Stimulated activated CD8-positive, alpha-beta memory T cell treated with anti-CD3 and anti-CD28 coated beads, Interleukin-7, amount 100 ng/mL, for 24 hours (primary cell): ENCODE measurements at places on chromosomes 3 and 15.

DNA sequence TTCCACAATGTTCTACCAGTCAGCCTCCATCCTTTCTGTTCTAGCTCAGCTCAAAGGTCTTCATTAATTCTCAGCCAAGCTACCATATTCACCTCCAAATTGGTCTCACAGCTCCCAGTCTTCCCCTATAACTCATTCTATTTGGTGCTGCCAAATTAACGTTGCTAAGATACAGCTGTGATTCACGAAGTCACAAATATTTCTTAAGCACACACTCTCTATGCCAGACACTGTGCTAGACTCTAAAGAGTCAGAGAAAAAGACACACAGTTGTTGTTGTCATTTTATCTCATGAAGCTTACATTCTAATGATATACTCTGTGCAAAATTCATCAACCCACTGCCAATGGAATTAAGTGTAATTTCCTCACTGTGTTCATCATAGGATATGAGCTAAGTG lies 102.8 kb downstream of the FRMD5 start:
- no peak for DNase-seq

- no peak for DNase-seq
Observed at GRCh38 chr3:53802256-53802880, 43.9 kb downstream of the CHDH start.

- no peak for DNase-seq
Observed at GRCh38 chr3:163382183-163382582, 1696.1 kb downstream of the SI start.

DNA sequence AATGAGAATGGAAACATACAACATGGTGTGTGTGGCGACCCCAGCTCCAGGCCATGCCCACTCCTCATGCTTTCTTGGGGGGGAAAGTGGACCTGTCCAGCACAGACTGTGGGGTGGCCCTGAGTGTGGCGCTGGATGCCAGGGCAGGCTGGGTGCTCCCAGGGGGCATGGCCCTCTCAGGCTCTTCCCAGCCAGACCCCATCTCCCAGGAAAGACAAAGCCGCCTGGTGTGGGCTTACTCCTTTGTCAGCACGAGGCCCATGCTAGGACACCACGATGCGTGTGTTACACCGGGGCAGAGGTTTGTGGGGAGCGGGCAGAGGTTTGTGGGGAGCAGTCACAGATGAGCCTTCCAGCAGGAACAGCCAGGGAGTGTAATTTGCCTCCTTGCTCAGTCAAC lies 68.5 kb downstream of the ABTB1 start:
- no peak for DNase-seq

DNA sequence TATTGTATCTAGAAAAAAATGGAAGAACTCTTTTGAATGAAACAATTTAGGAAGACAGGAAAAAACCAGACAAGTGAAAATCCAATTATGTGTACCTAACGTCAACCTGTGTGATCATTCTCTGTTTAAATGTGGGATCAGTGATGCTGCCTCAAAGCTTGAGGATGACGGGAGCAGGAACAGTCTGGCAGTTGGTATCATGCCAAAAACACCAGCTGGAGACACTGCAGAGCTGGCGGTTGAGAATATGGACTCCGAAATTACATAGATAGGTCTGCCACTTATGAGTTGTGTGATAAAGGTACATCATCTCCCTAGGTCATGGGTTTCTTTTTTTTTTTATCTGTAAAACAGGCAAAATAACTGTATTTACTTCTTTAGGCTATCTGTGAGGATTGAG lies 480.5 kb downstream of the CNTN4 start:
- no peak for DNase-seq

DNA sequence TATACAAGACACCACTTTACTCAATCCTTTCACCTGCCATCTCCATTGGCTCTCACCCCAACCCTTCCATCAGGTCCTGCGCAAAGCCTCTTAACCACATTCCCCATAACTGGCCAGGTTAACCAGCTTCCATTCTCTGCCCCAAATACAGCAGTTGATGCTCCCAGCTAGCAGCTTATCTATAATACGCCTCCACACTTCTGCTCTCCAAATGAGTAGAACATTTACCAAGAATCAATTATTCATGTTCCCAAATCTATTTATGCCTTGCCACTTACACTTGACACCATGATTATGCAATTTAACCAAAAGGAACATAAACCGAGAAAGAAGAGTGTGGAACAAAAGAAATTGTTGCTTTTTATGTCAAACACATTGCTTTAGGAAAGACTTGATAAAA lies 103.7 kb upstream of the TPM1 start:
- DNase-seq = no peak

DNA sequence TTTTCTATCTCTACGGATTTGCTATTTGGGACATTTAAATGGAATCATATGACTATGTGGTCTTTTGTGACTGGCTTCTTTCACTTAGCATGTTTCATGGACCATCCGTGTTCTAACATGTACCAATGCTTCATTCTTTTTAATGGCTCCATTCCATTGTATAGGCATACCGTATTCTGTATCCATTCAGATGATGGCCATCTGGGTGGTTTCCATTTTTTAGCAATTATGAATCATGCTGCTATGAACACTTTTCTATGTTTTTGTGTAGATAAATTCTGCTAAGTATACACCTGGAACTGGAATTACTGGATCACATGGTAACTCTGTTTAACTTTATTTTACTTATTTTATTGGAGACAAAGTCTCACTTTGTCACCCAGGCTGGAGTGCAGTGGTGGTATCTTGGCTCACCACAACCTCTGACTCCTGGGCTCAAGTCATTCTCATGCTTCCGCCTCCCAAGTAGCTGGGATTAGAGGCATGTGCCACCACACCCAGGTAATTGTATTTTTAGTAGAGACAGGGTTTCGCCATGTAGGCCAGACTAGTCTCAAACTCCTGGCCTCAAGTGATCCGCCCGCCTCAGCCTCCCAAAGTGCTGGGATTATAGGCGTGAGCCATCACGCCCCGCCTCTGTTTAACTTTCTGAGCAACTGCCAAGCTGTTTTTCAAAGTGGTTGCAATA lies 13.4 kb downstream of the UBP1 start:
- no peak for DNase-seq

DNA sequence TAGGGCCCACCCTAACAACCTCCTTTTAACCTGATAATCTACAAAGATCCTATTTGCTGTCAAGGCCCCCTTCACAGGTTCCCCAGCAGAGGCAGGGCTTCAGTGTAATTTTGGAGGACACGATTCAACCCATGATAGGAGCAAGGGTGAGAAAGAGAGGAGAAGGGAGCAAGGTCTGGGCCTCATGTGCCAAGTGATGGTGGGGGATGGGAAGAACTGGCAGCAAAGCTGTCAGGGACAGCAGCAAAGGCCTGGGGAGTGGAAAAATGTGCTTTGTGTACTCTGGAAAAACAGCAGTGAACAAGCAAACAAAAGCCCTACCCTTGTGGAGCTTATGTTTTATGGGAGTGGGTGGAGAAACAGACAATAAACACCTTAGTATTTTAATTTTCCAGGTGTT lies 2.7 kb upstream of the GALNT15 start:
- DNase-seq = no peak

DNA sequence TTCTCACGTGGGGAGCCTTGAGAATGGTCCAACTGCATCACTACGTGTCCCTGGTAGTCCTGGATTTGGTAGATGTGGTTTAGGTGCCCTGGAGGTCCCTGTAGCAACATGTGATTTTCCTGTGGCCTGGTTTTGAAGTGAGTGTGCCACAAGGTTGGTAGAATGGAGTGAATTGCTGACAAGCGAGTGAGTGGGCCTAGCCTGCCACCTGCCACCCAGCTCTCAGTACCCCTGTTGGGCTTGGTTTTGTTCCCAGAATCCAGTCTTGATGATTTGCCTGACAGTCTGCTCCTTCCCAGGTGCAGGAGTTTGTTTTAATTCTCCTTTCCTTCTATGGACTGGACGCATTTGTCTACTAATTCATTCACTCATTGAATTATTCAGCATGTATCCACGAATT lies 19.4 kb downstream of the RPLP1 start:
- no peak for DNase-seq

- no peak for DNase-seq
Observed at GRCh38 chr3:70982700-70983140, 600.8 kb downstream of the FOXP1 start.

- DNase-seq = no peak
Observed at GRCh38 chr15:45402955-45403877, 24.9 kb upstream of the GATM start.

GRCh38 chr3:31971607-31972006 lies 9.5 kb downstream of the OSBPL10 start:
- no peak for DNase-seq

GRCh38 chr15:31871166-31871886 lies 159.0 kb upstream of the CHRNA7 start:
- DNase-seq = no peak

DNA sequence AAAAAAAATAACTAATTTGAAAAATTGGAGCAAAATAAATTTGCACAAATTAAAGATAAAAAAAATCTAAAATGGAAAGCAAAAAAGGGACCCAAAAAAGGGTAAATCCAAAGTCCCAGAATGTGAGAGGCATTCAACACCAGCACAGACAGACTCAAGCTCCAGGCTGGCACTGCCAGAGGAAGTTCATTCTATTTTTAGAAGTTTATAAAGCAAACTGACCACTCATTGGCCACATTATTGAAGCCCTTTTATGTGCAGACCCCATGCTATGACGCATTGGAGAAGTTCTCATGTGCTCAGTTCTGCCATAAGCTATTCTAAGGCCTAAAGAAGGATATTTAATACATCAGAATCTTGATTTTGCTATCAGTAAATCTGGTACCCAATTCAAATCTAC lies 17.6 kb upstream of the BOC start:
- no peak for DNase-seq

DNA sequence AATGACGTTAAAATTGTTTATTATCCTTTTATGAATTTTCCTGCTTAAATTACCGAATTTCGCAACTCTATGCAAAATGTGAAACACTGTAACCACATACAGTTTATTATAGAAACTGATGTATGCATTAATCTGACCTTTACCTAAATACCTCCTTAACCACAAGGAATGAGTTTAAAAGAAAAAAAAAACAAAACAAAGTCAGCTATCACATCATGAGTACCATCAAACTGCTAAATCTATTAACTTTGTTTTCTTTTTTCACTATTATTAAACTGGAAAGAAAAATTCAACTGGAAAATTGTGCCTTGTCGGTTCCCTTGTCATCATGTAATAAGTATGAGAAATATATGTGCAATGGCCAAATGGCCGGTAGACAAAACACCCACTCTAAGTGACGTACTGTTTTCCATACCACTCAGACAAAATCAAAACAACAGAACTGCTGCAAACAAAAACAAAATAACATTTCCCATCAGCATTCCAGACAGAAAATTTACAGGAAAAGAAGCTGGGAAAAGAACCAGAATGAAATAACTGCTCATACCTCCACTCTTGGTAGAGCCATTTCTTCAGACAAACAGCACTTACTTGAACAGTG lies 415.3 kb downstream of the FOXP1 start:
- no peak for DNase-seq

GRCh38 chr15:99135194-99135593 lies 30.3 kb downstream of the SYNM start:
- no peak for DNase-seq

DNA sequence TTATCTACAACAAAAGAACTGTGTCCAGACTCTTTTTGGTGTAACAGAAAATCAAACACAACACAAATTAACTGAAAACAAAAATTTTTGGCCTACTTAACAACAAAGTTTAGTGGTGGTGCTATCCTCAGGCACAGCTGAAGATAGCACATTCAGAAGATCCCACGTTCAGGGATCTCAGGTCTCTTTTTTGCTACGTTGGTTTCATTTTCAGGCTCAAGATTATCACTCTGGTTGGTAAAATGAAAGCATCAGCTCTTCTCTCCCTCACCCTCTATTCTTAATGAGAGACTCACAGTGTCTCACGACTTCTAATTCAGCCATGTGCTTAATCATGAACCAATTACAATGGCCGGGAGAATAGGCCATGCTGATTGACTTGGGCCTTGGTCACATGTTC lies 146.9 kb upstream of the PTPRG start:
- DNase-seq = no peak

DNA sequence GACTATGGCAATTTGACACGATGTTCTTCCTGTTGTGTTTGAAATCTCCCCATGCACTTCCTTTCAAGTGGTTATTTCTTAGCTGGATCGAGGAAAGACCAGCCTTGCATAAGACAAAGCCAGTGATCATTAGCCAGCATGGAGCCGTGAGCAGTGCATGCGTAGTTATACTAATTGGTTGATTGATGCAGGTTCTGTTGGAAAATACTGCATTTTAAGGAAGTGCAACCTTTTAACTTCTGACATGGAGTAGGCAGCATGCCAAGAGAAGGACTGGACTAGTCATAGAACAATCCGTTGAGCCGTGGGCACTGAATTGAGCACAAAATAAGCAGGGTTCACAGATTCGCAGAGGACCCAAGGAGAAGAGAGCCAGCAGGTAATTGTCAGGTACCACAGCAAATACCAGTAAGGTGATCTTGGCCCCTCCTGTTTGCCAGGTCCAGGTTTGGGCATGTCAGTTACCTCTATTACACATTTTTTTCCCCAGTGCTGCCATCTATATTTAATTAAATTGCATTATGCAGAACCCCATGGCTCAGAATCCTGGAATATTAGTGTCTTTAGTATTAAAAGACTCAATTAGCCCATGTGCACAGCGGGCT lies 29.0 kb upstream of the BCL6 start:
- DNase-seq = no peak

GRCh38 chr3:146783446-146783845 lies 178.3 kb upstream of the PLSCR5 start:
- no peak for DNase-seq

- no peak for DNase-seq
Observed at GRCh38 chr15:59420986-59421618, 16.9 kb upstream of the FAM81A start.

DNA sequence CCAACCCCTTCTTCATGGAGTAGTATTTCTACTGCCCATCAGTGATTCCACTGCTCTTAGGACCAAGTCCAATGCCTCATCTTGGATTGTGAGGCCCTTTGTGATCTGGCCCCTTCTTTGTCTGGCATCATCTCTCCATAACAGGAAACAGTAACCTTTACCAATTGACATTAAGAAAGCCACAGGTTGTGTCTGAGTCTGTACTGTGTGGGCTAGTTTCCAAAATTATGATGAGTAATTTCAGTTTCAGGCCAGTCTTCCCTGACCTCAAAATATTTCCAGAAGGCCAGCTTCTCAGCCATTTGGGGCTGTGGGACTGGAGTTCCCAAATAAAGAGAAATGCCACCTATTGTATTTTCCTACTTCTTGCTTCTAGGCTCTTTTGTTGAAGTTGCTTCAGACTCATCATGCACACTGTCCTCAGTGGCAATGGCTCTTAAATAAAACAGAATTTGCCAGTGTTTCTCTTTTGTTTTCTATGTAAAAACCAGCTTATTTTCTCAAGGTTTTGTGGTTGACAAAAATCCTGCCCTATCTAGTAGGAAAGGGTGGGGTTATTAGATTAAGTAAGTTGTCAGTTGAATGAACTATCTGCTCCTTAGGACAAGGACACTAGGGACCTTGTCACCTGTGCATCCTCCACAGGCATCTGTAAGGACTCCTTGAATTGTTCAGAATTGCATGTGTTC lies 47.0 kb upstream of the ACKR4 start:
- DNase-seq = no peak

GRCh38 chr3:33052671-33053070 lies 44.3 kb downstream of the GLB1 start:
- no peak for DNase-seq

GRCh38 chr15:101530224-101530958 lies 40.9 kb upstream of the PCSK6 start:
- no peak for DNase-seq
